ENCODE measurements at places on chromosomes 16 and 17.

GRCh38 chr17:54623746-54624145 lies 276.9 kb upstream of the TOM1L1 start:
- no peak for DNase-seq

DNA sequence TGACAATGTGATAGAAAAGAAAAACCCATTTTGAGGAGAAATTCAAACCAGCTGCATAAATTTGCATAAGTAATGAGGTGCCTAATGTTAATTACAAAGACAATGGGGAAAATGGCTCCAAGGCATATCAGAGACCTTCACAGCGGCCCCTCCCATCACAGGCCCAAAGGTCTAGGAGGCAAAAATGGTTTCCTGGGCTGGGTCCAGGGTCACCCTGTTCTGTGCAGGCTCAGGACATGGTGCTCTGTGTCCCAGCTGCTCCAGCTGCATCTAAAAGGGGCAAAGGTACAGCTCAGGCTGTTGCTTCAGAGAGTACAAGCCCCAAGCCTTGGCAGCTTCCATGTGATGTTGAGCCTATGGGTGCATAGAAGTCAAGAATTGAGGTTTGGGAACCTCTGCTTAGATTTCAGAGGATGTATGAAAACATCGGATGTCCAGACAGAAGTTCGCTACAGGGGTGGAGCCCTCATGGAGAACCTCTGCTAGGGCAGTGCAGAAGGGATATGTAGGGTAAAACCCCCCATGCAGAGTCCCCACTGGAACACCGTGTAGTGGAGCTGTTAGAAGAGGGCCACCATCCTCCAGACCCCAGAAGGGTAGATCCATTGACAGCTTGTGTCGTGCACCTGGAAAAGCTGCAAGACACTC lies 40.6 kb downstream of the IKZF3 start:
- DNase-seq, result no peak

- DNase-seq, result no peak
Measured at GRCh38 chr16:9859701-9860327, 322.4 kb downstream of the GRIN2A start.

DNA sequence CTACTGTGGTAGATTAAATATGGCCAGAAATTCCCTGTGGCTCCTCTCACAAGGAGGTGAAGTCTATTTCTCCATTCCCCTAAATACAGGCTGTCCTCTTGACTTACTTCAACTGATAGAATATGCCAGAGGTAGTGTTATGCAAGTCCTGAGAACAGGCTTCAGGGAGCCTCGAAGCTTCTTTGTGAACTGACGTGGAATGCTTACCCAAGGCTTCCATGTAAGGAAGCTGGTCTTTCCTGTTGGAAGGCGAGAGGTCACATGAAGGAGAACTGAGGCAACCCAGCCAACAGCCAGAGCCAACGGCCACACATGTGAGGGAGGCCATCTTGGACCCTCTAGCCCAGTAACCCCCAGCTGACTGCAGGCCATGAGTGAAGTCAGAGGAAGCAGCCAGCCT lies 267.9 kb downstream of the MRTFB start:
- no peak for DNase-seq

- no peak for DNase-seq
Measured at GRCh38 chr17:6104956-6105648, 34.9 kb downstream of the WSCD1 start.

DNA sequence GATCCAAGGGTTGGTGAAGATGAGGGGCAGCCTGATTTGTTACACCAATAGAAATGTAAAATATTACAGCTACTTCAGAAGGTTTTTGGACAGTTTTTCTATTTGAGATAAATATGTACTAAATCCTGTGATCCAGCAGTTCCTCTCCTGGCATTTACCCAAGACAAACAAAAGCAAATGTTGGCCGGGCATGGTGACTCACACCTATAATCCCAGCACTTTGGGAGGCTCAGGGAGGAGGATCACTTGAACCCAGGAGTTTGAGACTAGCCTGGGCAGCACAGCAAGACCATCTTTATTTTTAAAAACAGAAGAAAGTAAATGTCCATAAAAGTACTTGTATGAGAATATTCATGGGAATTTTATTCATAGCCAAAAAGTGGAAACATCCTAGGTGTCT lies 64.8 kb upstream of the MRC2 start:
- no peak for DNase-seq

DNA sequence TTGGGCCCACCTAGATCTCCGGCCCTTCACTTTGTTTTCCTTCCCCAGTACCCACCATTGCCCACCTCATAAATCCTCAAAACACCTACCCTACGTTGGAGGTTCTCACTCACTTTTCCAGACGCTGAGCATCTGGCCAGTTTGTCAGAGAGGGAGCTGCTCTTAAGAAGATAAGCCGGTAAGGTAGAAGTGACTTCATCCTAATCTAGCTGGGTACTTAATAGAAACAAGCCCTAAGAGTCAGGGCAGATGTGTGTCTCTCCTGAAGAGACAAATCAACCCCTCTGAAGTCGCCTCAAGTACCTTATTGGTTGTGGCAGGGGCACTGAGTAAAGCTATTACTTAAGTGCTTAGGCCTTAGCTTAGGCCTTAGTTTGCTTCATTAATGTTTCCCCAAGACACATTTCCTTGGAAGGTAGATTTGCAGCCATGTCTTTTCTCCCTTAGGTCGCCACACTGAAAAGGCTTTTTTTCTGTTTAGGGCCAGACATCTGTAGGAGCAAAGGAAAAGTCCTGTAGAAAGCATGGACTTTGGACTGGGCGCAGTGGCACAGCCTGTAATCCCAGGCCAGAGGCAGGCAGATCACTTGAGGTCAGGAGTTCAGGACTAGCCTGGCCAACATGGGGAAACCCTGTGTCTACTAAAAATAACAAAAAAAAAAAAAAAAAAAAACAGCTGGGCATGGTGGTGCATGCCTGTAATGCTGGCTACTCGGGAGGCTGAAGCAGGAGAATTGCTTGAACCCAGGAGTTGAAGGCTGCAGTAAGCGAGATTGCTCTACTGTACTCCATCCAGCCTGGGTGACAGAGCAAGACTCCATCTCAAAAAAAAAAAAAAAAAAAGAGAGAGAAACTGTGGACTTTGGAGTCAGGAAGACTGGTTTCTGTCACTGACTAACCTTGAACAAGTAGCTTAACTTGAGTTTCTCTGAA lies 1.0 kb downstream of the TACO1 start:
- DNase-seq, result peak; percentile 7

DNA sequence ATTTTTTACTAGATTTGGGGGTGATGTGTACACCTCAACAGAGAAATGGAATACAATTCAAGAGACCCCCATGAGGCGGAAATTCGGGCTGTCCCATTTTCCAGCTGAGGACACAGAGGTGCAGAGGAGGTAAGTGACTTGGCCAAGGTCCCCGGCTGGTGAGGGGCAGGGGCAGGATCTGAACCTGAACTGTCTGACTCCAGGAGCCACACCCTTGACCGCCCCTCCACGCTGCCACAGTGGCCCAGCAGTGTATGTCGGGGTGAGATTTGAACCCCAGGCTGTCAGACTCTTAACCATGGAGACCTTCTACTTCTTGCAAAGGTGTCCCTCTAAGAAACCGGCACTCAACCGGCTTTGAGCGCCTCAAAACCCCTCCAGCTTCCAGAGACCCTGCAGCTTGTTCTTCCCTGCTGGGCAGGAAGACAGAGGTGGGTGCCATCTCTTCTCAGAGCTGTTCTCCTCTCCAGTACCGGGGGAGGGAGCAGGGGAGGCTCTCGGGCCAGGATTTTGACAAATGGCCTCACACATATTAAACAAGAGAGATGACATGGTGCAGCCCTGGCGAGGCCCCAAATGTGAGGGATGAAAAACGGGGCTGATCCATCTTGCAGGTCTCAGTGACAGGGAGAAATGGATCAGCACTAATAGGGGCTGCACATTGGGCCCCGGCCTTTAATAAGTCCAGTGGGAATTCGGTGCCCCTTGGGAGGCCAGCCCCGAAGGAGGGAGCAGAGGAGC lies 222.3 kb downstream of the GSG1L start:
- no peak for DNase-seq

DNA sequence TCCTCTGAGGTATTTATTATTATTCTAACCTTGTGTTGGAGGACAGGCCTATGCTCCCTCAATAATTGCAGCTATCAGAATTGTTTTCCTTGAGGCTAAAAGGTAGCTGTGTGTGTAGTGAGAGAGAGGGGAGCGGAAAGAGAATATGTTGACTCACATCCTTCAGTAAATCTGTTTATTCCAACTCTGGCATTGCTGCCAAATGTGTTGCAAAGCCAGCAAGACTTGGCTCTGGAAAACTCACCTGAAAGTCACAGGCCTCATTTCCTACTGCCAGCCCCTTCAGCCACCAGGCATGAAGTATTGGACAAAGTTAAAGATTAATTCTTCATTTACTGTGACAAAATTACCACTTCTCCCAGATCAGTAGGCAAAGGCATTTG lies 9.6 kb downstream of the CA10 start:
- no peak for DNase-seq

DNA sequence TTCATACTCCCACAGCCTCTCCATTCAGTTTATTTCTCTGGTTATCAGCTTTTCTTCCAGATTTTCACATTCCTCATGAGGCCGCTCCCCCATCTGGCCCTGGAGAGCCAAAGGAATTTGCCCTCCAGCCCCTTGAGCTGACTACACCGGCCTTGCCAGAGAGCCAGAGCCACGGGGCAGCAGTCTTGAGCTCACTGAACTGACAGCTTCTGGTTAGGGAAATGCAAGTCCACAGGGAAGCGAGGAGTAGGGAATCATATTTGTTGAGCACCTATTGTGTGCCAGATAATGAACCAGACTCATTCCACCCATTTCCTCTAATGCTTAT lies 102.4 kb downstream of the ABCC12 start:
- peak; percentile 51 for DNase-seq

DNA sequence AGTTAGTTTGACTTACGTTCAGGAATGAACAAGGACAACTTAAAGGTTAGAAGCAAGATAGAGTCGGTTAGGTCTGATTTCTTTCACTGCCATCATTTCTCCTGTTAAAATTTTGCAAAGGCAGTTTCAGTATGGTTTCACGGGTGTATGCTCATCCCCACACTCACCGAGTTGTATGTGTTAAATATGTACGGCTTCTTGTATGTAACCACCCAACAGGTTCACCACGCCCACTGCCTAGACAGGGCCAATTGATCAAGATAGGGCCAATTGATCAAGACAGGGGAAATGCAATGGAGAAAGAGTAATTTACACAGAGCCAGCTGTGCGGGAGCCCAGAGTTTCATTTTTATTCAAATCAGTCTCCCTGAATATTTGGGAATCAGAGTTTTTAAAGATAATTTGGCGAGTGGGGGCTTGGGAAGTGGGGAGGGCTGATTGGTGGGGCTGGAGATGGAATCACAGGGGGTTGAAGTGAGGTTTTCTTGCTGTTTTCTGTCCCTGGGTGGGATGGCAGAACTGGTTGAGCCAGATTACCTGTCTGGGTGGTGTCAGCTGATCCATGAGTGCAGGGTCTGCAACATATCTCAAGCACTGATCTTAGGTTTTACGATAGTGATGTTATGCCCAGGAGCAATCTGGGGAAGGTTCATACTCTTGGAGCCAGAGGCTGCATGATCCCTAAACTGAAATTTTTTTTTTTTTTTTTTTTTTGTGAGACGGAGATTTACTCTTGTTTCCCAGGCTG lies 62.4 kb upstream of the PLCG2 start:
- no peak for DNase-seq

DNA sequence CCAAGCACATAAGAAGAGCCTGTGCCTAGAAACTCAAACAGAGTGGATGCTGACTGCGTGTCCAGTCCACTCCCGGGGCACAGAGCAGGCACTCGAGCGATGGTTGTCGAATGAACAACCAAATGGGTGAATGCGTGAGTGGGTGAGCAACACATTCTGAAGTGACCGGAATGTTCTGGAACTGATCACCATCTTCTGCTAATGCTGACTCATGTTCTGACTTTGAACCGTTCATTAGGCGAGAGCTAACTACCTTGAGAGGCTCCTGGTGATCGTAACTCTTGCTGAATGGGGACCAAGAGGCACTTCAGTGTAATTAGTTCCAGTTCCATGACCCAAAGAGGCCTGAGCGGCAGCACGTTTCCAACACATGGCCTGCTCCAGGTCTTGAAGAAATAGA lies 37.9 kb downstream of the IRF8 start:
- DNase-seq, result no peak

DNA sequence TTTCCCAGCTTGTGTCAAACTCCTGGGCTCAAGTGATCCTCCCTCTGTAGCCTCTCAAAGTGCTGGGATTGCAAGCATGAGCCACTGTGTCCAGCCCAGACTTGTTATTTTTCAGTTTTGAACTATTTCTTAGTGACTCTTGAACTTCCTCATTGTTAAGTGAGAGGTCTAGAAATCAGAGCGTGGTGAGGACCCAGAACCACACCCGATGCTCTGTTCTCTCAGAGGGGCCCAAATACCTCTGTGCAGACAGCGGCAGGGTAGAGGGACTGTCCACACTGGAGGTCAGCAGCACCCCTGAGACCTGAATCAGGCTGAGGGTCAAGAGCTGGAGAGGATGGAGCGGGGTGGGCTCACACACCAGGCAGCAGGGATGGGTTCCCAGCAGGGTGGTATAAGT lies 47.7 kb upstream of the MEAK7 start:
- no peak for DNase-seq

DNA sequence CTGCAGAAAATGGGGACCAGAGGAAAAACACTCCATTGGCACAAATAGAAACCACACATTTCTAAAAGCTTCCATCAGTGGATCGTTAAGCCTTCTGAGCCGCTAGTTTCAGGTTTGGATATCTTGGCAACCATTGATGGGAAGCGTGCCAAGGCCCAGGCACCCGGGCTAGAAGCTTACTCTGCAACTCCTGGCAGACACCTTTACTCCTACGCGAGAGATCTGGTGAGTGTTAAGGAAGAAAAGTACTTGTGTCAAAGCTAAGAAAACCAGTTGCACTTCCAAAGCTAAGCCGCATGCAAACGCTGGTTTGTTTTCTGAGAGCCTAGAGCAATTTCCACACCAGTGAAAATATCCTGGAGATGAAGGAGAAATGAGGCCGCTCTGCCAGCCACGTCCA lies 472.4 kb downstream of the PMP22 start:
- no peak for DNase-seq

DNA sequence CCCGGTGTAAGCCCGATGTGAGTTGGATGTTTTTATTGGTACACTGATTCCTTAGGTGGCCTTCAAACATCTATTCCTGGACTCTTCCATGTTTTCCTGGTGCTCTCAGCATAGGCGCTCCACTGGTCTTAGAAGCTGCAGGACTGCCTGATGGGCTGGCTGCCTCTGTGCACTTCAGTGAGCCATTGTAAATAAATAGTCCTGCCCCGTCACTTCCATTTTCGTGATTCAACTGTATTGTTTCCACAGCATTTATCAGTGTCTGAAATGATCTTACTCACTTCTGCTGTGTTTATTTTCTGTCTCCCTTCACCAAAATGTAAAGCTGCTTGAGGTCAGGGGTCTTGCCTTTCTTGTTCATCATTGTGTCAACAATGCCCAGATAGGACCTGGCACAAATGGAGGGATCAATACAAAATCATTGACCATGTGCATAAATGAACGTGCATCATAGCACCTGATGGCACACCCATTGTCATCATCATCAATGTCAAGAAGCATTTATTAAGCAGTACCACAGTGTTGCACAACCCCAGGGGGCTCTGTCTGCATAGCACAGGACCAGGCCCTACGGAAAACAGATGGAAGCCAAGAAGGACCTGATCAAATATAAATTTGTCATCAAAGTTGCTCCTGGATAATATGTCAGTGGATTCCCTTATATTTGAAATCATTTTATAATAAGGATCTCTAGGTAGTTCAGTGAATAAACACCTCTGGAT lies 66.6 kb upstream of the CPHXL start:
- DNase-seq, result no peak

GRCh38 chr17:56653877-56654276 lies 60.4 kb downstream of the NOG start:
- DNase-seq, result peak; percentile 36

- no peak for DNase-seq
Measured at GRCh38 chr16:30904114-30904780, 7.8 kb downstream of the CTF1 start.

- DNase-seq, result no peak
Measured at GRCh38 chr17:74051348-74051747, 152.1 kb upstream of the RPL38 start.

Data from AG08396 (cell line).